T-helper 2 cell treated with Interferon-gamma antibody and Interleukin-4, amounts not matched to agents 5 μg/mL and 100 μg/mL, for 36 hours (primary cell): ENCODE measurements at places on chromosomes 7 and 10.
A peak's percentile ranks its signal among the peaks of the same experiment; 100 is the strongest.

GRCh38 chr7:100865372-100865911 lies 1.7 kb upstream of the TRIP6 start:
- no peak for DNase-seq

- no peak for DNase-seq
Observed at GRCh38 chr7:209906-210305, 17.5 kb downstream of the FAM20C start.

GRCh38 chr7:65907501-65908198 lies 34.8 kb downstream of the VKORC1L1 start:
- DNase-seq, result no peak

DNA sequence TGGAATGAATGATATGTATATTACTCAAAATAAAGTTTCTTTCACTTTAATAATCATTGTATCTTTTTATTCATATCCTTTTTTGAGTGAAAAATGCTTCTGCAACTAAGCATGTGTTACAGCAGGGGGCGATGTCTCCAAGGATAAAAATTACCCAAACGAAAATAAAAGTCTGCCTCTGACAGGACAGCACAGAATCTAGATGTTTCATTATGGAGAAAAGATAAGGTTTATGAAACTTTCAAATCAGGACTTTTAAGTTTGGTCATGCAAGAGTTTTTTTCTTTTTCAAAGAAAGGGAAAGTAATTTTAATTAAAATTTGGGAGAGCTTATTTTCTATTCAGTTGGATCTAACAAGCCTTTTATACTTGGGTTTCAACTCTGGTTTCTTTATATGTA lies 48.4 kb downstream of the TES start:
- peak; percentile 20 for DNase-seq

GRCh38 chr7:135428011-135428410 lies 81.9 kb downstream of the CNOT4 start:
- DNase-seq, result no peak
